ENCODE measurements at places on chromosomes 5 and 9.

DNA sequence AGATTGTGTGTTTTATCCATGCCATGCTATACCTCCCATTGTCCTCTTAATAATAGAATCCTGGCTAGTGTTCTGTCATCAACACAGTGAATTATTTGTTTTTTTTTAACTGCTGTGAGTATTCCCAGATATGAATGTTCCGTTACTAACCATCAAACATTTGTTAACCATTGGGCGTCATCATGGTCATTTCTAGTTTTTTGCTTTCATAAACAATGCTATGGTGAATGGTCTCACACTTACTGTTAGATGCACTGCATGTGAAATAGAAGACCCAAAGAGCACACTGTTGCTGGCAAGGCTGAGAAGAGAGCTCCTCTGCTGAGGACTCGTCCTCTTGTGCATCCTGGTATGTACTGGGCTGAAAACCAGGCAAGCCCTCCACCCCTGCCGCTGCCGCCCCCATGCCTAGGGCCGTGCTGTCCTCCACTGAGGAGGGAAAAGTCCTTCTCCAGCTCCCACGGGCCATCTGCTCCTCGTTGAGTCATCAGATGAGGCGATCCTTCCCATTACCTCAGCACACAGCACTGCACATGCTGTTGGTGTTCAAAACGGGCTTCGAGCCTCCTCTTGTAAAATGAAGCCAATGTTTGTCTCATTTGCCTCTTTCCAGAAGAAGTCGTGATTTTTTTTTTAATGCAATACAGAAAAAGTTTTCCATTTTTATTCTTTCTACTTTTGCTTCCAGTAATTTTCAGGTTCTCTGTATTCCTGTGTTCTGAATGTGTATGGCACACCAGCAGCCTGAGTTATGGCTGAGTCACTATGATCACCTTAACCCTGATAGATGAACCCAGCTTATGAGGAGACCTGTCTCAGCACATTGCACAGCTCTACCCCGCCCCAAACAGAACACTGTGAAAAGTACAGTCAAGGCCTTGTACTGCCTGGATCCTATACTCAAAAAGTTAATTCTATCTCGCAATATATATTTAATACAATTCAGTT lies 219.0 kb downstream of the AOPEP start:
- no peak for DNase-seq

GRCh38 chr5:150075233-150075632 lies 11.1 kb downstream of the CSF1R start:
- DNase-seq: no peak

DNA sequence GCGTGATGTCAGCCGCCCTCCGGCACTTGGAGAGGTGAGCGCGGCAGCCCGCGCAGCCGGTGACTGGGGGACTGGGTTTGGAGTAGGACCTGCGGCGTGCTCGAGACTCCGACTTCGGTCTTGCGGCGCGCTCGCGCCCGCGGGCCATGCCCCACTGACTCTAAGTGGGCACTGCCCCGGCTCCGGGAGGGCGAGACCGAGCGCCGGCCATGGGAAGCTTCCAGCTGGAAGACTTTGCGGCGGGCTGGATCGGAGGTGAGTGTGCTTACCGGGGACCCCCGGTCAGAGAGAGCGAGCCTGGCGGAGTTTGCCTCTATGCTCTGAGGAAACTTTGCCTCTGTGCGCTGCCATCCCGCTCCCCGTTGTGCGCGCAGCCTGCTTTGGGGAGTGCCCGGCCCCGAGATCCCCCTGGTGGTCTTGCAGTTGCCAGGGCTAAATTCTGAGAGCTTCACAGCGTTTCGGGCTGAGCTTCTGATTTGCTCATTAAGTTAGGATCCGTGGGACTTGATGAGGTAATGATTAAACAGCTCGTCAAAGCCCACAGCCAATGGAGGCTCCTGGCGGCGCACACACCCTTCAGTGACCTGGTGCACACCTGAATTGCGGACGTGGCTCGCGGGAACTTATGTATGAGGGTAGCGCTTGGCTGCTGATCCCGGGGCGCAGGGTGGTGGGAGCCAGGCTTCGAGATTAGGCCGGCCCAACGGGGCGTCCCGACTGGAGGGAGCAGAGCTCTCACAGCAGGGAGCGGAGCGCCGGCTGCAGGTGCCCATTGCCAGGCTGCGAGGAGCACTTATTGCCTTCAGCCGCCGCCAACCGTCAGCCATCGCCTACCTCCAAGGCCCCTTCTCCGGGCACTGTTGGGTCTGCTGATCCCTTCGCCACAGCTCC lies at the start of gene SLC25A48:
Gene SLC25A48, plus strand, starts transcription at position 25 of the 891 bp plus-strand sequence. Its CDS starts 185 bp downstream, at position 210.
- DNase-seq: no peak

- no peak for DNase-seq
Measured at GRCh38 chr5:15483351-15484097, 16.5 kb upstream of the FBXL7 start.

- no peak for DNase-seq
Measured at GRCh38 chr5:69152731-69153130, 14.2 kb upstream of the CCNB1 start.

DNA sequence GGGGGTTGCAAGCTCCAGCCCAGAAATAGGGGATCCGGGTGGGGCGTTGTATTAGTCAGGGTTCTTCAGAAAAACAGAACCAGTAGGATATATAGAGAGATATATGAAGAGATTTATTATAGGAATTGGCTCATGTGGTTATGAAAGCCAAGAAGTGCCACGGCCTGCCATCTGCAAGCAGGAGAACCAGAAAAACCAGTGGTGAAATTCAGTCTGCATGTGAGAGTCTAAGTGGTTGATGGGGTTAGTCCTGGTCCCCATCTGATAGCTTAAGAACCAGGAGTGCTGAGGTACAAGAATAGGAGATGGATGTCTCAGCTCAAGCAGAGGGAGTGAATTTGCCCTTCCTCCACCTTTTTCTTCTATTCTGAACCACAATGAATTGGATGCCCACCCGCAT lies 123.4 kb upstream of the APC start:
- DNase-seq: no peak

DNA sequence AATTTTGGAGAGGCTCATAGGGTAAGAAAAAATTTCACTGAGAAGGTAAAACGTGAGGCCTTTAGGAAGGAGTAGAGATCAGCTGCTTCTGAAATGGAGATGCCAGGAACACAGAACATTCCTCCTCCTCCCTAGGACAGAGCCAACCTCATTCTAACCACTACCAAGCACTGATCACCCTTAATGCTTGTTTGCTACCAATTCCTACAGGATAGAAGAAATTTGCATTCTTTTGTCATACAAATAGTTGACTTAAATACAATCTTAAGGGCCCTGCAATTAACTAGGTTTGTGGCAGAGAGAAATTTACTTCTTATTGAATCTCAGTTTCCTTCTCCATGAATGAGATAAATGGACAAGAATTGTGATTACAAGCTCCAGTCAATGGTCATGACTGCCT lies 780.2 kb upstream of the WWC1 start:
- DNase-seq: no peak

DNA sequence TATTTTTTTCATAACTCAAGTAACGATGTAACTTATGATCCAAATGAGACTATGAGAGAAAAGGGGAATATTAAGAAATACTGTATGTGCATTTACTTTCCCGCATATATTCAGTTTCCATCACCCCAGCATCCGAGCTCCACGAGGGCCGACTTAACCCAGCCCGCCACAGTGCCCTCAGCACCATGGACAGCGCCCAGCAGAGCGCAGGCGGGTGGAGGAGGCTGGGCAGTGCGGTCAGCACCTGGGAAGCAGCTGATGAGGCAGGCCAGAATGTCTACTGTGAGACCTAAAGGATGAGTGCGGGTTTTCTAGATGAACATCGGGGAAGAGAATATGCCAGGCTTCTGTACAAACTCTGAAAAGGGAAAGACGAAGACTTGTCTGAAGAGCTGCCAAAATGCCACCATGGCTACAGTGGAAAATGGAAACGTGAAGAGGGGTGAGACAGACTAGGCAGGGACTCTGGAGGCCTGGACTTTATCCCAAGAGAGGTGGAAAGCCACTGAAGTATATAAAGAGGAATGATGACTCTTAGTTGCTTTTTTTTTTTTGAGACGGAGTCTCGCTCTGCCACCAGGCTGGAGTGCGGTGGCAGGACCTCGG lies 34.5 kb upstream of the MED27 start:
- DNase-seq: peak; percentile 30

DNA sequence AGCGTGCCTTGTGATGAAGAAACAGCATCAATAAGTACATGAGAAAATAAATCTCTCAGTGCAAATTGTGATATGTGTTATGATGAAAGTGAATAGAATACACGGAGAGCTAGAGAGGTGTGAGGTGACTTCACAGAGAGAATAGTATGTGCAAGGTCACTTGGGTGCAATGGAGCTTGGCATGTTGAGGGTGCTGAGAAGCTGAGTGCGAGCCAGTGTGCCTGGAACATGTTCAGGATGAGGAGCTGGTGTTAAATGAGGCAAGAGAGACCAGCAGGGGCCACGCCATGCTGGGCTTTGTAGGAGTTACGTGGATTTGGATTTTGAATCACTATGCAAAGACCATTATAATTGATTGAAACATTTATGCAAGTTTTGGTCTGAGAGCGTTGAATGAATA lies 12.8 kb upstream of the RPS23 start:
- DNase-seq: no peak

DNA sequence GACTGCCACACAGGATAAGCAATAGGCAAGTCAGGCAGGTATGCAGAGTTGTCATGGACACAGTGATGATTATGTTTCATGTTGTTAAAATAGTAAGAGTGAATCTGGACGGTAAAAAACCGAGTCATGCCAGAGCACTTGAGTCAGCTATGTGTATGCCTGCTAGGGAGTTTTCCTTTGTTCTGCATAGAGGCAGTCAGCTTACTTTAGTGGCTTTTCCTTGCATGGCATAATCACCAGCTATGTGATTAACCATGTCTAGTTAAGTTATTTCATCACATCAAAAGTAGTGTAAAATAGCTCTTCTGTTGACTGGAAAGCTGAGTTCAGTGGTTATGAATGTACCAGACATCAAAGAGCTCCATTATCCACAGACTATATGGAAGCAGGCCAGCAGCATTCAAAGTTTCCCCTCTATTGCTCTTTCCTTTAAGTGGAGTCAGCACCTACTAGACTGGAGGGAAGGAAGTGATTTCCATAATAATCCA lies 989.8 kb downstream of the TLE1 start:
- DNase-seq: no peak

- DNase-seq: no peak
Measured at GRCh38 chr5:20000416-20000815, 12.4 kb upstream of the CDH18 start.

- DNase-seq: no peak
Measured at GRCh38 chr9:134624621-134625181, 16.9 kb upstream of the COL5A1 start.

DNA sequence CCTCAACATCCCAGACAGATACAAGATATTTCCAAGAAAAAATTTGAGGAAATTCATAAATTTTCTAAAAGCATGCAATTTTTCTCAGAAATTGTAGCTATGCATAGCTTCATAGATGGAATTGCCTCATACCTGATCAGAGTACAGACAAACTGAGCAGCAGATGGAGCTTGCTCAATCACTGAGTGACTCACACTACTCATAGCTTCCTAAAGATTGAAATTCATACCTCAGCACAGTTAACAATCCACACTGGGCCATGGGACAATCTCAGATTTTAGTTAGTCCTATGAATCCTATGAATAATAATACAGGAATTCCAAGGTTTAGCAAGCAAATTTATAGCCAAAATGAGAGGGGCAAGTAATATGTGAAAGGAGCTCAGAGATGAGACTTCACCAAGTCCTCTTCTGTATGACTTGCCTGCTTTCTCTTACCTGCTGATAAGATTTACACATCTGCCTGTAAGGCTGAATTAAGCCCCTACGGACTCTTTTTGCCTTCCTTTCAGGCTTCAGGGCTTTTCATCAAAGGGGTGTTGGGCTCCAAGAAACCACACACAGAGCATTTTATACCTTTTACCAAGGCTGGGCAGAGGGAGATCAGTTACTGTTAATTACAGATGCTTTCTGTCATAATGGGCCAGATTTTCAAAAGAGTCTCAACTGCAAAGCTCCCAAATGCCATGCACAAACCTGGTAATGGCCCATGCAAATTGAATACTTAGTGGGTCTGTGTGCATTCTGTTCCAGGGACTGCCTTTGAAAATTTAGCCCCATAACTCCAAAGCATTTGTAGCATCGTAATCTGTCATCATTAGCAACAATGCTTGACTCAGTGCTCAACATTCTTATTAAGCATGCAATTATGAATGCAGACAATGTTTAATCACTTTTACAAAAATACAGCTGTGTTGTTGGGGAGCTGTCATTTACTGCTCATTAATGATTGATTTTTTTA lies 439.3 kb downstream of the DTWD2 start:
- DNase-seq: no peak

DNA sequence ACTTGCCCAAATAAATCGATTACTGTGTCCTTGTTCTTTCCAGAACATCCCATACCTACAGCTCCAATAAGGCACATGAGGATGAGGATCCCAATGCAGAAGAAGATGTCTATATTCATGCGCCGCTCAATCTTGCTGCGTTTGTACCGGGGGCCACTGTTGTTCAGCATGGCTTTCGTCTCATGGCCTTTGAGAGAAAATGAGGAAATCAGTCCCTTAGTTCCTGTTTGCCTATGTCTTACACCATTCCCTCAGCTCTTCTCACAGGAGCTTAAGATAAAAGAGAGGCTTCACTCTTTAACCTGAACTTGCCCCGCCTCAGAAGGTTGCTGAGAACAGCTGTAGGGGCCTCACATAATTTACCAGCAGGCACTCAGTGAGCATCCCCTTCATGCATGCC lies 211.6 kb downstream of the ATP10B start:
- DNase-seq: no peak

DNA sequence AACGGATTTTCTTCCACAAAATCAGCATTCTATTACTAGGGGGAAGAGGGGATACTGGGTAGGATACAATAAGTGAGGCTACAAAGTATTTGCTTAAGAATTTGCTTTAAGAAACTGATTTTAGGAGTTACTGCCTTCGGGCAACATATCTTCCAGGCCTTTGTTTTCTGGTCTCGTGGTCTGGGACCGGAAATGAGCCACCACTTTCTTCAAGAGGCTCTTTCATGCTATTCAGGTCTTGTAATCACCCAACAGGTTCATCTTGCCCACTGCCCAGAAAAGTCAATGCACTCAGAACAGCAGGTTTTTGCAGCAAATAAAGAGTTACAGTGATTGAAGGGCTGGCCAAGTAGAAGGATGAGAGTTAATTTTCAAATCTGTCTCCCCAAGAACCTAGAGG lies 6.6 kb upstream of the AOPEP start:
- no peak for DNase-seq

- no peak for DNase-seq
Measured at GRCh38 chr9:22105005-22105722, 96.1 kb upstream of the CDKN2B start.

GRCh38 chr5:25707093-25707492 lies 1062.3 kb upstream of the CDH10 start:
- DNase-seq: no peak

DNA sequence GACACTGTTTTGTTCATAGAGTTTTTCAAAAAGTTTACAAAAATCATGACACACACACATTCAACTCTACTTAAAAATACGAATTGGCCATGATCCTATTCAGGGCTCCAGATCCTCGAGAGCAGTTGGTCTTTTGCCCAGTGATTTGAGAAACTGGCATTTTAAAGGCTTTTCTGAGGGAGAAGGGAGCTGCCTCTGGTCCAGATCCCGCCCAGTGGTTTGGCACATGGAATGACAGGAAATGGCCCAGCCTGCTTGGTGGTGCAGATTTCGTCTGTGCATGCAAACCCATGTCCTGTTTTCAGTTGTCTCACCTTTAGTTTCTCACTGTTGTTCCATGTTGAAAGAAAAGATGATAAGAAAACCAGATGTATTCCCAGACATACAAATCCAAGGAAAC lies 3.6 kb downstream of the CAMK4 start:
- no peak for DNase-seq

- DNase-seq: no peak
Measured at GRCh38 chr5:13217636-13218035, 726.9 kb downstream of the DNAH5 start.

All from T-helper 9 cell (primary cell).